ENCODE measurements at places on chromosomes 4 and X.

DNA sequence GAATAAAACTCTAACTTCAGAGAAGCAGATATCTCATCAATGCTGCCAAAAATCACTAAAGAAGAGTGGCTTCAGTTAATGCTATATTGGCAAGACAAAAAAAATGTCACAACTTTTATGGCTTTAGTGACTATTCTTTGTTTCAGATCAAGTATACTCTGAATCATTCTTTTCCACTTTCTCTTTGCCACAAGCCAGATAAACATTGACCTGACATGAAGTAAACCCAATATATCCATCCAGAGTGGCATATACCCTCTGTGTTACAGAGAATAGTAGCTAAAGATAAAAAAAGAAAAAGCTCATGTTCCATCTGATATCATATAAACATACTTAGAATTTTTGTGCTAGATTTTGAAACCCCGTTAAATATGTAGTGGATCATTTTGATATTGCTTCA is 206.7 kb upstream of the CNKSR2 start:
- no peak for DNase-seq

- DNase-seq = peak; percentile 16
Observed at GRCh38 chr4:127055357-127055756, 577.4 kb upstream of the INTU start.

- DNase-seq = no peak
Observed at GRCh38 chrX:108322234-108322633, 116.0 kb downstream of the COL4A6 start.

DNA sequence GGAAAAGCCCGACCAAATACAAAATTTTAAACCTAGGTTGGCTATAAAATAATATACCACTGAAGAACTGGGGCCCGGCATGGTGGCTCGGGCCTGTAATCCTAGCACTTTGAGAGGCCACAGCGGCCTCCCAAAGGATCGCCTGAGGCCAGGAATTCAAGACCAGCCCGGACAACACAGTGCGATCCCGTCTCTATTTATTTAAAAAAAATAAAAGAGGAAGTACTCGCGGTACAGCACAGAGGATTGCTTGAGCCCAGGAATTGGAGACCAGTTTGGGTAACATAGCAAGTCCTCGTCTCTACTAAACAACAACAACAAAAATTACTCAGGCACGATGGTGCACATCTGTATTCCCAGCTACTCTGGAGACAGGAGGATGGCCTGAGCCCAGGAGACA is 44.8 kb upstream of the CDKN2AIP start:
- no peak for DNase-seq

DNA sequence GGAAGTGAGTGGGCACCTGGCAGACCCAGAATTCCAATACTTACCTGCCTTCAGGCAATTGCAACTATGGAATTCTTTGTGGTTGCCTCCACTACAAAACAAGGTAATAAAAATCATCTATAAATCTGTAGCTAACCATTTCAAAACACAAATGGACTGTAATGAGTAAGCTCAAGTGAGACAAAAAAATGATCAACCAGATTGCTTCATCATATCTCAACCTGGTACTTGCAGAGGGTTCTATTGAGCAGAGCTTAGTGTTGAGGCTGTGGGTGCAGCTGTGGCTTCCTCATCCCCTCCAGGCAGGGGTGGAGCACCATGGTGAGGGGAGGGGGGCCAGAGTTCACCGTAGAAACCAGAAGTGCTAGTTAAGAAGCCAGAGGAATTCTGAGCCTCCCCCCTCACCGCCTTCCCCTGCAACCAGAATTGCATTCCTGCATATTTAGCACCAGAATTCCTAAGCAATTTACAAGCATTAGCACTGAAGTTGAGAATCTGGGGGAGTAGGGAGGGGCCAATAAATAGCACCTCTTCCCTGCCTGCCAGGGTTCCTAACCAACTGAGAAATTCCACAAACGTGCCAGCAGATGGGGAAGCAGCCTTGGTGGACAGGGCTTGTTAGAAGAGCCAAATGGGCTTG is 11.5 kb downstream of the CTAG1A start:
- DNase-seq = peak; percentile 28

GRCh38 chr4:146333187-146333894 is 119.0 kb downstream of the REELD1 start:
- DNase-seq = peak; percentile 24

- DNase-seq = no peak
Observed at GRCh38 chr4:174707902-174708301, 121.1 kb downstream of the GLRA3 start.

DNA sequence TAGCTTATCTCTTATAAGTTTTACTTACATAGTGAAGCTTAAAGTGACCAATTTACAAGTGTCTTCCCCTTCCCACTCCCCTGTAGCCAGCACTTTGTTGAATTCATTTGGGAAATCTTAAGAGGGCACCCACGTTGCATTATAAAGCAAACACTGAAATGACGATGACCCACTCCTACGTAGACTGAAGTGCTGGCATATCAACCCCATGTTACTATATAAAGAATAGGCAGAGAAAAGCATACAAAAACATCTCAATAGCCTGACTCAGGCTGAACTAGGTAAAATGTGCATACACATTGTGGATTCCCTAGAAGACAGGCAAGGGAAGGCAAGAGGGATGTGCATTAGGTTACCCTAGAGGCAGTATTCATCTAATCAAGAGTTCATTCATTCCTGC is 313.4 kb downstream of the TENM3 start:
- no peak for DNase-seq

GRCh38 chr4:66568001-66568400 is 897.7 kb upstream of the EPHA5 start:
- no peak for DNase-seq

DNA sequence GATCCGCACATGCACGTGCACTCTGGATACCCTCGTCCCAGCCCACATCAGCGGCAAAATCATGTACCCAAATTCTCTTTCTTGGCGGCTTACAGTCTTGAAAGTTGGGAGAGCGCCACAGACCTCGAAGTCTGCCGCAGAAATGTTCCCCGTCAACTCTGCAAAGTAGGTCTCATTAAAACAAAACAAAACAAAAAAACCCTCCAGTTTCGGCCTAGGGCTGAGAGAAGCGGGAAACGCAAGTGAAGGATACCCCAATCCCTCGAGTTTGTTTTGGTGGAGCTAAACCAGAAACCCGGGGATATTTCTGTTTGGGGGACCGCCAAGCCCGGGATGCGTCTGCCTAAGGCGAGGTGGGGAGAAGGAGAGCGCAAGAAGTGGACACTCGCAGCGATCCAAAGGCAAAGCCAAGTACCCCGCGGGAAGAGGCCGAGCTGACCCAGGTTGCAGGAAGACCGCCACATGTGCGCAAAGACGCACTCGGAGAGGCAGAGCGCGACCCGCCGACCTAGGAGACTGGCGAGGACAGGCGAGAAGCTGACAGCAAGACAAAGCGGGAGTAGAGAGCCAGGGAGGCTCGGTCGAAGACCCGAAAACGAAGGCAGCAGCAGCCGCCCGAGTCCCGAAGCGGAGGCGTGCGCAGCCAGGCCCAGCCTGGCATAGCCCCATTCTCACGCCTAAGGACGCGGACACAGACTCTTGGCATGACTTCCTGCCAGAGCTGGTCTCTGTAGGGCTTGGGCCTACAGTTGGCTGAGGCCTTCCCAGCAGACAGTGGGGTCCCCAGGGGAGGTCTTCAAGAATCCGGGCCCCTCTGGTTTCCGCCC is 49.6 kb upstream of the BCOR start:
- no peak for DNase-seq

GRCh38 chrX:42933187-42933586 is 155.2 kb upstream of the PPP1R2C start:
- DNase-seq = no peak

DNA sequence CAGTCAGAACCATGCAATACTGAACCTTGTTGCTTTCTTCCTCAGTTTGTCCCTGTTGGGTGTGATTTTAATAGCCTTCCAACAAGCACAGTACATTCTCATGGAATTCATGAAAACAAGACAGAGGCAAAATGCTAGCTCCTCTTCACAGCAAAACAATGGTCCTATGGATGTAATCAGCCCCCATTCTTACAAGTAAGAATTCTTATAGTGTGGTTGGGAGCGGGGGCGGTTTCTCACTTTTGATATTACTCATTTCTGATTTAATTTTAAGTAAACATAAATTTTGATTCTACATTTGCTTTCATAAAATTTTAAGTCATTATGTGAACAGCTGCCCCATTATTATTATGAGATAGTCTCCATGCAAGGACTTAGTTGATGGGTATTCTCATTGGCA is 80.8 kb upstream of the TLR2 start:
- no peak for DNase-seq

GRCh38 chrX:9882669-9883446 is 84.3 kb upstream of the CLDN34 start:
- no peak for DNase-seq

GRCh38 chr4:73704314-73705055 is 35.9 kb upstream of the CXCL8 start:
- peak; percentile 73 for DNase-seq
